Naive B cell (primary cell): ENCODE measurements at places on chromosomes 11 and 22.

GRCh38 chr11:77351281-77351886, 49.9 kb upstream of the GDPD4 start:
- no peak for DNase-seq
- no peaks in the 10 kb centered on the region for H3K27me3 ChIP-seq
- H3K4me1 ChIP-seq = no peaks in the 10 kb centered on the region
- H3K27ac ChIP-seq = peak overlapping the region; percentile 45

GRCh38 chr22:46638601-46639431, 18.6 kb downstream of the GRAMD4 start:
- peak overlapping the region; percentile 41 for H3K27ac ChIP-seq
- no peak for DNase-seq
- peaks cover 7% of the 10 kb centered on the region for H3K36me3 ChIP-seq
- no peak overlapping the region for H3K4me3 ChIP-seq

GRCh38 chr11:35750981-35751663, 88.5 kb downstream of the TRIM44 start:
- H3K36me3 ChIP-seq = peaks cover 8% of the 10 kb centered on the region
- no peak overlapping the region for H3K4me3 ChIP-seq
- H3K27ac ChIP-seq = no peak overlapping the region
- H3K4me1 ChIP-seq = peaks cover 18% of the 10 kb centered on the region
- H3K27me3 ChIP-seq = no peaks in the 10 kb centered on the region

- no peaks in the 10 kb centered on the region for H3K36me3 ChIP-seq
- no peak for DNase-seq
- no peak overlapping the region for H3K4me3 ChIP-seq
- peak overlapping the region; percentile 43 for H3K27ac ChIP-seq
- H3K4me1 ChIP-seq = peaks cover 71% of the 10 kb centered on the region
- peaks cover 30% of the 10 kb centered on the region for H3K27me3 ChIP-seq
Measured at GRCh38 chr11:75518771-75519653, 6.7 kb downstream of the GDPD5 start.

GRCh38 chr22:38826386-38826785, 17.4 kb downstream of the NPTXR start:
- H3K4me3 ChIP-seq = no peak overlapping the region
- peaks cover 26% of the 10 kb centered on the region for H3K27me3 ChIP-seq
- H3K36me3 ChIP-seq = no peaks in the 10 kb centered on the region
- H3K4me1 ChIP-seq = no peaks in the 10 kb centered on the region
- no peak for DNase-seq
- no peak overlapping the region for H3K27ac ChIP-seq

DNA sequence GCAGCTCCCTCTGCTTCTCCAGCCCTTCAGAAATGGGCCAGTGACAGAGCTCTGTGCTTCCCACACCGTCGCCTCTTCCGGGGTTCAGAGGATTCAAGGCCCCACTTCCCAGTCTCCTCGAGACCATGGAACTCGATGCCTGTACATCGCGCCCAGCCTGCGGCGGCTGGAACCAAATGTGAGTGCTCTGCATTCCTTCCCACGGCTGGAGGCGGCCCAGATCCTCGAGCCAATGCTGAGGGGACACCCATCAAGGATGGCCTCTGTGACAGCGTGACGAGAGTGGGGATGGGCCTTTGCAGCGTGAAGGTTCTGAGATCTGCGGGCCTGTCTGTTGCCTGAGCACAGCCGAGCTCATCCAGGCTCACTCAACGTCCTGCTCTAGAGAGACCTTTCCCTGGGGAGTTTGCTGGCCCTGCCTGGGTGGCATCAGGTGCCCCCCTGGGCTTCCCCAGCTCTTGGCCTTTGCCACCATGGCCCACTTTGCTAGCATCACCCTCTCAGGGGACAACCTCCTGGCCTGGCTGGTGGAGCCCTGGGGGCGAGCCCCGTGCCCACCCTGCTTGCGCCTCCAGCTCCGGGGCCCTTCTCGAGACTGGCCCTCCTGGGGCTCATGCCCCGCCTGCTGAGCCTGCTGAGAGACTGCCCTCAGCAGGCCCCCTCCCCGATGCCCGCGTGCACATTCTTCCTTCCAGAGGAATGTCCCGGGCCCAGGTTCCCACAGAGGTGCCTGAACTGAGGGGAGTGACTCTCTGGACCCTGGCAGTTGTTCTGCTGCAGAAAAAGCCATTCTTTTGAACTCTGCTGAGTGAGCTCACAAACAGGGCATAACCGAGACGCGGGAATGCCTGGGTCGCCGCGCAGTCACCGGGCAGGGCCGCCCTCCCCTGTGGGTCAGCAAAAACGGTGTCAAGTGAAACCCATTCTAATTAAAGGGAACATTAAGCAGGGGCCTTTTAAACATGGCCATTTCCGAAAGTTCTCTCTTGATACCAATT, 7.3 kb upstream of the MYEOV start:
- no peak overlapping the region for H3K27ac ChIP-seq
- H3K27me3 ChIP-seq = peaks cover 19% of the 10 kb centered on the region
- no peaks in the 10 kb centered on the region for H3K4me1 ChIP-seq
- DNase-seq = no peak

- DNase-seq = no peak
- peaks cover 33% of the 10 kb centered on the region for H3K36me3 ChIP-seq
Measured at GRCh38 chr22:49608228-49608627, 219.4 kb downstream of the BRD1 start.

- no peak for DNase-seq
- no peak overlapping the region for H3K4me3 ChIP-seq
- peaks cover 14% of the 10 kb centered on the region for H3K27me3 ChIP-seq
- H3K27ac ChIP-seq = no peak overlapping the region
- no peaks in the 10 kb centered on the region for H3K36me3 ChIP-seq
Measured at GRCh38 chr11:133978794-133979193, 22.0 kb upstream of the IGSF9B start.

DNA sequence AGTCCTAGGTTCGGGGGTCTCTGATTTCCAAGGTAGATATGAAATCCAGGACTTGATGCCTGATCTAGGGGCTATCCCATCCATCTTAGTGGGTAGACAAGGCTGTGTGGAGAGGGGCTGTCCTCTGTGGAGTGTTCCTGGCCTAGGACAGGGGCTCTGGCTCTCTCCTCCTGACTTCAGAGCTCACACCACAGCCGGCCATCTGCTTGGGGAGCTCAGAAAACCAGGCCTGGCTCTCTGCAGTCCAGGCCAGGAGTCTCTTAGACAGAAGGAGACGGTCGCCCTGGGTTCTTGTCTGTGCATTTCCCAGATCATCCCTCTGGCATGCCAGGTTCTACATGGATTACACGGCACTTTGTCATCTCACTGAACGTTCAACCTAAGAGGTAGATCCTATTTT, 17.9 kb downstream of the TUB start:
- no peaks in the 10 kb centered on the region for H3K4me1 ChIP-seq
- H3K36me3 ChIP-seq = no peaks in the 10 kb centered on the region
- no peak overlapping the region for H3K27ac ChIP-seq
- H3K4me3 ChIP-seq = no peak overlapping the region
- DNase-seq = no peak

DNA sequence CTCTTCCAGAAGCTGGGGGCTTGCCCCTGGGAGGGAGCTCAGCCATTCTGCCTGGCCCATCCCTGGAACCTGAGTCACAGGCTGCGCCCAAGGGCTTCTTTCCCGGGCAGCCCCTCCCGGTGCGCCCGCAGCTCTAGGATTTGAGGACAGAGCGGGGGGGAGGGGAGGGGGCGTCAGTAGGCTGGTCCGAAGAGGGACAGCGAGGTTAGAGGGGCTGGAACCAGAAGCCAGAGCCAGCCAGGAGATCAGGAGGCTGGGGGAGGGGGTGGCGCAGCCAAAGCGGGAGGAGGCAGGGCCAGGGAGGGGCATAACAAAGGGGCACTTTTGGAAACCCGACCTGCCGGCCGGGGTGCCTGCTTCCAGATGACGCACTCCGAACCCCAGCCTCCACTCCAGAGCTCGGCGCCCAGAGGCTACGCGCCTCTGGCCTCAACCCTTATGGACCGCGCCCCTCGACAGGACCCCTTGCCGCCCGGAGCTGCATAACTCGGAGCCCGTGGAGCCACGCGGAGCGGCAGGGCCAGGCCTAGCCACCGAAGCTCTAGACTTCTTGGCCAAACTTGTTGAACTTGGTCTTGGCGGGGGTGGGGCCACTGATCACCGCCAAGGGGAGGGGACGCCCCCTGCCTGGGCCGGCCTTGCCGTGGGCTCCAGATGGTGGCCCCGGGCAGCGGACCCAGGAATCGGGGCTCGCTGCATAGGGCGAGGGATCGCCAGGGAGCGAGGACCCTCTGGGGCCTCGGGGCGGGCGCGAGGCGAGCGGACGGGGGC, 744 bp downstream of the PACSIN3 start:
- H3K27me3 ChIP-seq = peaks cover 50% of the 10 kb centered on the region
- no peak for DNase-seq
- no peak overlapping the region for H3K27ac ChIP-seq
- no peaks in the 10 kb centered on the region for H3K36me3 ChIP-seq

- H3K27ac ChIP-seq = no peak overlapping the region
- H3K4me3 ChIP-seq = no peak overlapping the region
- H3K4me1 ChIP-seq = no peaks in the 10 kb centered on the region
- H3K27me3 ChIP-seq = no peaks in the 10 kb centered on the region
Measured at GRCh38 chr22:29690476-29690875, 29.3 kb upstream of the CABP7 start.

DNA sequence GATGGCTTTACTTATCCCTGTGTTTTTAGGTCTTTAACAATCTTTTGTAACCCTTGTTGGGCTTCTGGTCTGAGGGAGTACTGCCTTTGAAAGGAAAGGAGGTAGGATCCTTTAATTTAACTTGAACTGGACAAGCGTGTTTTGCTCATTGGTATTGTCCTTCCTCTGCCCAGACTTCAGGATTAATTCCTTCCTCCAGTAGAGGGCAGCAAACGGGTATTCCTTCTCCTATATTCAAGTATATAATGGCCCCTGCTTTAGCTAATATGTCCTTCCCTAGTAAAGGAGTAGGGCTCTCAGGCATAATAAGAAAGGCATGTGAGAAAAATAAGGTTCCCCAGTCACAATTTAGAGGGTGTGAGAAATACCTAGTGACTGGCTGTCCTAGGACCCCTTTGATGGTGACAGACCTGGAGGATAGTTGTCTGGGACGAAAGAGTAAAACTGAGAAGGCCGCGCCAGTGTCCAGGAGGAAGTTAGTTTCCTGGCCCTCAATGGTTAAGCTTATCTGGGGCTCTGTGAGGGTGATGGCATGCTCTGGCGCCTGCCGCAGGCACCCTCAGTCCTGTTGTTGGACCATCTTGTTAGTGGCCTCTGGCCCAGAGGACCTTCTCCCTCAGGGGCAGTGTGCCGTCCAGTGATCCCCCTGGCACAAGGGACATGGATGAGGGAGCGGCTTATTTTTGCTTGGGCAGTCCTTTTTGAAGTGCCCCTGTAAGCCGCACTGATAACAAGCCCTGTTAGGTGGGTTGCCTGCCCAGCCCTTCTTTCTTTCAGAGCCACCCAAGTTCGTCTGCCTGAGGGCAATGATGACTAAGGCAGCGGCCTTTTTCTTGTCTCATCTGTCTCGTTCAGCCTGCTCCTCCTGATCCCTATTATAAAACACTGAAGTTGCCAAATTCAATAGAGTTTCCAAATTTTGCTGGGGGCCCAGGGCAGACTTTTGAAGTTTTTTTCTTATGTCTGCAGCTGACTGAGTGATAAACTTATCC, 51.8 kb downstream of the C11orf71 start:
- H3K4me1 ChIP-seq = peaks cover 2% of the 10 kb centered on the region
- H3K27me3 ChIP-seq = no peaks in the 10 kb centered on the region
- H3K36me3 ChIP-seq = no peaks in the 10 kb centered on the region
- H3K27ac ChIP-seq = no peak overlapping the region
- H3K4me3 ChIP-seq = no peak overlapping the region
- DNase-seq = peak; percentile 24

- no peaks in the 10 kb centered on the region for H3K36me3 ChIP-seq
- H3K27me3 ChIP-seq = no peaks in the 10 kb centered on the region
- no peak overlapping the region for H3K4me3 ChIP-seq
- H3K27ac ChIP-seq = no peak overlapping the region
Measured at GRCh38 chr11:93476796-93477195, 66.4 kb downstream of the SMCO4 start.

GRCh38 chr22:40397396-40397795, 27.0 kb downstream of the SGSM3 start:
- DNase-seq = no peak
- H3K27ac ChIP-seq = peak overlapping the region; percentile 86
- peaks cover 90% of the 10 kb centered on the region for H3K4me1 ChIP-seq
- H3K36me3 ChIP-seq = no peaks in the 10 kb centered on the region
- H3K27me3 ChIP-seq = no peaks in the 10 kb centered on the region
- peak overlapping the region; percentile 74 for H3K4me3 ChIP-seq

DNA sequence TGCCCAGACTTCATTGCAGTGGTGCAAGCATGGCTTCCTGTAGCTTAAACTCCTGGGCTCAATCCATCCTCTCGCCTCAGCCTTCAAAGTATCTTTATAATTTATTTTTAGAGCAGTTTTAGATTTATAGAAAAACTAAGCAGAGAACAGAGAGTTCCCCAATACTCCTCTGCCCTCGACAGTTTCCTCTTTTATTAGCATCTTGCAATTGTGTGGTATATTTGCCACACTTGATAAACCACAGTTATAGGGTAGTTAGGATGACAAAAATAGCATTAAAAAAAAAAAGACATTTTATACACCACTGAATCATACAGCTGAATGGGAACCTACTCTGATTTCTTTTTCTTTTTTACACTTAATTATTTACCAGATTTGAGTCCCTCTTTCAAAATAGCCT, 31.2 kb downstream of the MS4A2 start:
- H3K36me3 ChIP-seq = peaks cover 10% of the 10 kb centered on the region
- peak; percentile 33 for DNase-seq
- peaks cover 5% of the 10 kb centered on the region for H3K27me3 ChIP-seq
- peak overlapping the region; percentile 67 for H3K27ac ChIP-seq

DNA sequence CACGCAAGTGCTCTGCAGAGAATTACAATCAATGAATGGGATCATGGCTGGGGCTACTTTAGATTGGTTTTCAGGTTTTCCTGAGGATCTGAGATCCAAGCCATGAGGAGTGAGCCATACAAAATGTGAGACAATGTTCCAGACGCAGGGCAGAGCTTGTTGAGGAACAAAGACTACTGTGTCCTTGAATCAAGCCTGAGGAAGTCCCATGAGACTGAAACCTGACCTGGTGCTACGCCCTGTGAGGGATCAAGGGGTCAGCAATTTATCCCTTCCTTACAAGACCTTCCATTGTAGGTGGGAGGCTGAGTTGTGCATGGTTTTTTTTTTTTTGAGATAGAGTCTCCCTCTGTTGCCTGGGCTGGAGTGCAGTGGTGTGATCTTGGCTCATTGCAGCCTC, 2.1 kb downstream of the INCENP start:
- H3K27me3 ChIP-seq = no peaks in the 10 kb centered on the region
- peaks cover 34% of the 10 kb centered on the region for H3K4me1 ChIP-seq
- H3K27ac ChIP-seq = no peak overlapping the region
- peaks cover 9% of the 10 kb centered on the region for H3K36me3 ChIP-seq

GRCh38 chr11:18490736-18491485, 35.3 kb downstream of the LDHAL6A start:
- H3K4me1 ChIP-seq = peaks cover 17% of the 10 kb centered on the region
- peak overlapping the region; percentile 60 for H3K27ac ChIP-seq
- DNase-seq = no peak
- H3K4me3 ChIP-seq = no peak overlapping the region
- H3K36me3 ChIP-seq = peaks cover 6% of the 10 kb centered on the region

- no peaks in the 10 kb centered on the region for H3K36me3 ChIP-seq
- H3K27me3 ChIP-seq = no peaks in the 10 kb centered on the region
- no peaks in the 10 kb centered on the region for H3K4me1 ChIP-seq
- no peak for DNase-seq
Measured at GRCh38 chr11:80856066-80856465, 1415.2 kb upstream of the TENM4 start.

GRCh38 chr11:43579919-43580276, 100.6 kb upstream of the HSD17B12 start:
- no peak overlapping the region for H3K27ac ChIP-seq
- peaks cover 70% of the 10 kb centered on the region for H3K27me3 ChIP-seq
- H3K4me1 ChIP-seq = peaks cover 64% of the 10 kb centered on the region
- H3K4me3 ChIP-seq = peak overlapping the region; percentile 73
- H3K36me3 ChIP-seq = peaks cover 24% of the 10 kb centered on the region
